ENCODE measurements at places on chromosomes 4 and X.

- no peak for DNase-seq
Observed at GRCh38 chrX:71195964-71196649, 26.9 kb upstream of the GJB1 start.

- DNase-seq = no peak
Observed at GRCh38 chr4:83282049-83282535, 2.5 kb downstream of the COQ2 start.

DNA sequence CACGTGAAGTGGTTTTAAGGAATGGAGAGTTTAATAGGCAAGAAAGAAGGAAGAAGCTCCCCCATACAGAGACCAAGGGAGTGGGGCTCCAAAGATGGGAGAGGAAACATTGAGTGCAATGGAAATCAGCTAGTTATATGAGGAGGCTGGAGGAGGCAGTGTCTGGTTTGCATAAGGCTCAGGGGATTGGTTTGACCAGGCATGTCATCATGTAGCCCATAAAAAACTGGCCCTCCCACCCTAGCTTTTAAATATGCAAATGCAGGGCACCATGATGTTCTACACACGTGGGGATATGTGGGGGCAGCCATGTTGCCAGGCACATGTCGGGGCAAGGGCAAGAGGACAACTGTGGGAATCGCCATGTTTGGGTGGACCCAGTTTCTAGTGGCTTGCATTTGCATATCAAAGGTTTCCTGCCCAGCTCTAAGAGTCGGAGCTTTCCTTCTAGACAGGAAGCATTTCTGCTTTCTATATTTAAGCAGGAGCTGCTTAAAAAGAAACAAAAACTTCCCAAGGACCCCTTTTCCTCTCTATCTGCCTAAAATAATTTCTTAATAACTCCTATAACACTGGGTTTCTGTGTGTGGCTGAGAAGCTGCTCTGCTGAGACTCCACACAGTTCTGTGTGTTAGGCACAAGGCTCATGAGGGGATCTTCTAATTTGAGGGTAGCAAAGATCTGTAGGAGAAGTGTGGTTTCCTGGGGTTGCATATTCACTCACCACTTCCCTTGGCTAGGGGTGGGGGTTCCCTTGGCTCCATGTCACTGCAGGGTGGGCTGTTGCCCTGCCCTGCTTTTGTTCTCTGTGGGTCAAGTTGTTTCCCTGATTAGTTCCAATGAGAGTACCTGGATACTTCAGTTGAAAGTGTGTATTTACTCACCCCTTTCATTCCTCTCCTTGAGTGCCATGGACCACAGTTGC, 113.5 kb downstream of the VSIG4 start:
- no peak for DNase-seq

GRCh38 chr4:53349091-53349491, 16.8 kb downstream of the SCFD2 start:
- no peak for DNase-seq

- no peak for DNase-seq
Observed at GRCh38 chrX:73647632-73648322, 84.8 kb downstream of the CHIC1 start.

- DNase-seq = no peak
Observed at GRCh38 chr4:7793186-7793585, 146.5 kb downstream of the AFAP1 start.

DNA sequence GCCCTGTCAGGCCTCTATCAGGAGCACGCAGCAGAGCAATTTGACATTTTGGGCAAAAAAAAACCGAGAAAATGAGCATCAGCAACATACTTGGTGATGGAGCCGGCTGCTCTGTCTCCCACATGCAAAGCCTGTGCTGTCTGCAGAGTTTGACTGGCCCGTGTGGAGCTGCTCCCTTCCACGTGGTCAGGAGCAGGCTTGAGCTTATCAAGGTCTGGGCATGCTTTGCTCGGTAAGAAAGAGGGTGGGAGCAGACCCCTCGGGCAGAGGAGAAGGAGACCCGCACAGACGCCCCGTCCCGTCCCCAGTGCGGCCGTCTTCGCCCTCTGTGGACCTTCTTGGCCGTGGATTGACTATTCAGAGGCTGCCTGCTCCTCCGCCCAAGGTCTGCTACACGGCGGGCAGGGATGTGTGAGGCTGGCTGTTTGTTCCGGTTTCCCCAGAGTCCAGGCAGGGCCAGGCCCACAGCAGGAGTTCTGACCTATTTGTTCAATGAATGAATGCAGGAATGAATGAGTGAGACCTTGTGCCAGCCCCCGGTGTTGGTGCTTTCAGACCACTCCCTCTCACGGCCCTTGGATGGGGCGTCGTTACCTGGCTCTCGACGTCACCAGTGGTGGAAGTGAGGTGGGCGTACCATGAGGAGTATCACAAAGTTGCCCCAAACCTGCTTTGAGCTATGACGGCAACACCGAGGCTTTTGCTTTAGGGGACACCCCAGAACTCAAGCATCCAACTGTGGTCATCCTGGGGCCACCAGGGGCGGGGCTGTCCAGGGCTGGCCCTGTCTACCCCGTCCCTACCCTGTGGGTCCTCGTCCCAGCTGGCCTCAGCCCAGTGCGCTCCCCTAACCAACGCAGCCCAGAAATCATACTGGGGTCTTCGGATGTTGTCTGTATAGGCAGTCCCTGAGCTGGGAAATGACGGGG, 54.7 kb upstream of the ADRA2C start:
- DNase-seq = no peak

DNA sequence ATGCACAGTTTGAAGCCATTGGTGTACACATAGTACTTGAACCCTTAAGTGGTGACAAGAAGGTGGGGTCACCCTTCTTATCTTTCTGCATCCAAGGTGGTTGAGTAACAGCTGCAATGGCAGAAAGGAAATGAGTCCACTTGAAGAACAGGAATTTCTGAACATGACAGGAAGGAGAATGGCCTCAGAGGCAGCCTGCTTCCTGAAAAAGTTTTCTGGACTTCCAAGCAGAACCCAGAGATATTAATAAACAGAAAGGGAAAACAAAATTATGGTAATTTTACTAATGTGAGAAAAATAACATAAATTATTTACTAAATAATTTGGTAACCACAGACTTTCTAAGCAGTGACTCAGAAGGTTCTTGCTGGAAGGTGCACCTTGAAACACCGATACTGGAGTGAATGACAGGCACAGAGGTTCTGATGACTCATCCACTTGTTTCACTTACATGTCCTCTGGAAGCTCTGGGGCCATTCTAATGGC, 119.9 kb upstream of the HS3ST1 start:
- DNase-seq = no peak

GRCh38 chrX:118718737-118719136, 8.7 kb upstream of the IL13RA1 start:
- no peak for DNase-seq

DNA sequence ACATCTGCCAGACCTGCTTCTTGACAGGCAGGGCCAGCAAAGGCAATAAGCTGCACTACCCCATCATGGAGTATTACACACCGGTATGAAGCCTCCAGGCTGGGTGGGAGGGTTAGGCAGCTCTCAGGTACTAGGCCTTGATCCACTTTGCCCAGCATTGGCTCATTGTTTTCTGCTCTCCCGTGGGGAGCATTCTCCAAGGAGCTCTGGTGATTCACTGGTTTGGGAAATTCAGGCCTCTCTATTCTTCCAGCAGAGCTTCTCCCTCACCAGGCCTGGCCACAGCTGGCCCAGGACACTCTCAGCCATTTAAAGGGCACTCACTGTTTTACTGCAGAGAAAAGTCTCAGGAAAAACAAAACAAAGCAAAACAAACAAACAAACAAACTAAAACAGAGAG, 33.0 kb downstream of the DRP2 start:
- no peak for DNase-seq

DNA sequence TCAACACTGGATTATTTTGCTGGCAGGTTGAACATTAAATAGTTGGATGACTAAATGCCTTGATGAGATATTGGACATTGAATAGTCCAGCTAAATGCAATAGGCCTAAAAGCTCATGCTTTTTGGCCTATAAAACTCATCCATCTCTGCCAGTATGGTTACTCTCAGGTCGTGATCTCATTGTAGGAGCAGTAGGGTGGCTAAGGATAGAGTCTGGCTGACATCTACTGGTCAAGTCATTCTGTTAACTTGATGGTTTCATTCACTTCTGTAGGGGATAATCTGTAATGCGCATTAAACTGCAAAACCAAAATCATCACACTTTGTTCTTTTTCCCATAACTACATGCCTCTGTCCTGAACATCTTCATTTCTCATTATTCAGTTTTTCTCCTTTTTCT, 227.0 kb downstream of the DKK2 start:
- no peak for DNase-seq
